Activated T-helper 1 cell treated with anti-CD3 and anti-CD28 coated beads, Interleukin-2, amount 50 U/mL, for 16 hours (primary cell): ENCODE measurements at places on chromosomes 2 and 18.

- DNase-seq = no peak
These were observed 282.9 kb downstream of the DYSF start for GRCh38 chr2:71736091-71736861.

GRCh38 chr2:150878356-150878755 is 383.3 kb downstream of the RBM43 start:
- DNase-seq = no peak

GRCh38 chr18:23689616-23690504 is 607 bp downstream of the LAMA3 start:
- no peak for DNase-seq

DNA sequence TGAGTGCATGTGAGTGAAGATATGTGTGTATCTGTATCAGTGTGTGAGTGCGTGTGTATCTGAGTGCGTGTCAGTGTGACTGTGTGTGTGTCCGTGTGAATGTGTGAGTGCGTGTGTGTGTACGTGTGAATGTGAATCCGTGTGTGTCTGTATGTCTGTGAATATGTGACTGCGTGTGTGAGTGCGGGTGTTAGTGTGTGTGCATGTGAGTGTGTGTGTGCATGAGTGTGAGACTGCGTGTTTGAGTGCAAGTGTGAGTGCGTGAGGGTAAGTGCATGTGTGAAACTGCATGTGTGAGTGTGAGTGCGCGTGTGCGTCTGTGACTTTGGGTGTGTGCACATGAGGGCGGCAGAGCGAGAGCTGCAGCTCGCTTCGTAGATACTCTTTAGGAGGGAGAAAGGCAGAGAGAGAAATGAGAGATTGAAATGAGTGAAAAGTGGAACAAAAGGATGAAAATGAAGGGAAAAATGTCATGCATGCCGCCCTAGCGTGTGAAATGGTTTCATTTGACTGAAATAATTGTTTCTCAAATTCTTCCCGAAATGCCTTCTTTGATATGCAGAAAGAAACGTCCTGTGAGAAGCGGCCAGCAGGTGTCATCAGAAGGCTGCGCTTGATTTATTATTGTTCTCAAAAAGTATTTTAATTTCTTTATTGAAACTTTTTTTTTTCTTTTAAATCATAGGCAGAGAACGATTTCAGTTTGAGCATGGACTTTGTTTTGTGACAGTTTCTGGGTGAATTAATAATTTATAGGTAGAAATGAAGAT is 25.6 kb downstream of the ZNF407 start:
- no peak for DNase-seq

GRCh38 chr2:159562248-159562647 is 54.1 kb downstream of the BAZ2B start:
- DNase-seq = no peak

DNA sequence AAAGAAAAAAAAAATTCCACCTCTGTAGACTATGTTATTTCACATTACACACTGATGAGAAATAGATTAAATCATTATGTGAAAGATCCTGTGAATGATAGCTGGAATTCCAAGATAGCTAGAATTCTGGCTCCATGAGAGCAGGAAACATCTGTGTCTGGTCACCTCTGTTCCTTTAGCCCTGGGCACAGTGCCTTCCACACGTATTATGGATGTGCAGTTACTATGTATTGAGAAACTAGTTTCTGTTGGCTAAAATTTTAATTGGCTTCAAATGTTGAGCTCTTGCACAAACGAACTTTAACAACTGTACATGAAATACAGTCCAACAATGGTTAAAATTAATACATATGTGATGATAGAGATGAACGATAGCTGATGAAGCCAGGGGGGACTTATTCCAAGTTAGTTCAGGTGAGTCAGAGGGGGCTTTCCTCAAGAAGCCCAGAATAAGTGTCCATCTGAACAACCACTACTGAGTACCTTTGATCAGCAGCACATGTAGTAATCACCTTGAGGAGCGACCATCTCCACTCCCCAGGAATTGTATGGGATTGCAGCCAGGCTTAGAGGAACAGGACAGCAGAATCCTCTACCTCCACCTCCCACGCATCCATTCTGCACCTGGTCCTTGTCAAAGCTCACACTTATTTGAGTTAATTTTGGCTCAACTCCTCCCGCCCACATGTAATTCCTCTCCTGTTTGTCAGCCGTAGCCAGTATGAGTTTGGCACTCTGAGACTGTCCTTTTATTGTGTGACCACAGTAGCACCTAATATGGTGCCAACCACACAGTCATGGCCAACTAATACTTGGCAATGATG is 68.6 kb downstream of the NABP1 start:
- DNase-seq = no peak

DNA sequence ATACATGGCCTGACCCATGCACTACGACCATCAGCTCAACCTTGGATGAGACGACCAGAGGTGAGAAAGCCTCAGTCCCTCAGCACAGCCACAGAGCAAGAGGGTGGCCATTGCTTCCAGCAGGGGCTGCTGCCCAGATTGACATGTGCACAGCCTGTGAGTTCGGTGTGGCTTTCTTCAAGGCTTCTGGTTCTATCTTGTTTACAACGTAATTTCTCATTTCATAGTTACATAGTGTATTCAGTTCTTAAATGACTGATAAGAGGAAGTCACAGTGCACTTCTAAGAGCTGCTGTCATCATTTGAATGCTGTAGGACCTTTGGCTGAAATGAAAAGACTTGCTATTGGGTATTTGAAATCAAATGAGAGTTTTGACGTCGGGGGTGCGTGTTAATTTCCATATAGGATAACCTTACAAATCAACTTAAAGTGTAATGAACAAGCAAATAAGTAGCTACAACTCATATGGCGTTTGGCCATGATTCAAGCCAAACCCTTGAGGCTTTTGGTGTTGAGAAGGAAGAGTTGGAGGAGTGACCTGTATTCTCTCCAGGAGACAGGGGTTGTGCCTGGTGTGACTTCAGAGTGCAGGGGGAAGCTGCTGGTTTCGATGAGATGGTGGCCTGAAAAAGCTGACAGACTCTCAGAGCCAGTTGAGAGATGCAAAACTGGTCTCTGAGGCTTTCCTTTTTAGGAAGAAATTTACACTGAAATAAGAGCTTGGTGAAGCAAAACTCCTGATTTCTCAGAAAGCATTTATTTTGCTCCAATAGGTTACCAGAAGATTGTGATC is 51.0 kb downstream of the TSHZ1 start:
- DNase-seq = no peak

DNA sequence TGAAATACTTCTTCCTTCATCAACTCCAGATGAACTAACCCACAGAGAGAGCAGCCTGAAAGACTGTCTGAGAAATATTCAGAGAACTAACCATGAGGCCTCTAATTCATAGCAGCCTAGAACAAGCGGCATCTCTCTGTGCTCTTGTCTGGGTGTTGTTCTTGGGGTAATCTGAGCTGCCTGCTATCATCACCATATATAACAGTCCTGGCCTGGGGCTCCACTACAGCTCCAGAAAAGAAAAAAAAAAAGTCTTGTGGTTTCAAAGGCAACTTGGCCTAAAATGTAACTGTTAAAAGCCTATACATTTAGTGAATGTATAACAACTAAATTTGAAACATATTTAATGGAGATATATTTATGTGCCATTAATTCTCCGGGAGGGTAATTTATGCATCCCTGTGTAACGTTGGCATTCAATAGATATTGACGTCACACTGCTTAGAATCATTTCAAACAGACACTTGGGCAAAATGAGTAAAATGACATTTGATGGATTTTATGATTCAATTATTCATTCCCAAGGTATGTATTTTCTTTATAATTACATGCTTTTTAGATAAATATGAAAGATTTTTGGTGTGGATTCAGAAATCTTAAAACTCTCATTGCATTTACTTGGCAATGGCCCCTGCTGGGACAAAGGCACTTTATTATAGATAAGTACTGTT is 294.3 kb downstream of the HRH4 start:
- no peak for DNase-seq

- no peak for DNase-seq
These were observed 93.1 kb downstream of the RHOB start for GRCh38 chr2:20539776-20540586.

GRCh38 chr2:17916584-17916983 is 38.1 kb downstream of the KCNS3 start:
- no peak for DNase-seq

DNA sequence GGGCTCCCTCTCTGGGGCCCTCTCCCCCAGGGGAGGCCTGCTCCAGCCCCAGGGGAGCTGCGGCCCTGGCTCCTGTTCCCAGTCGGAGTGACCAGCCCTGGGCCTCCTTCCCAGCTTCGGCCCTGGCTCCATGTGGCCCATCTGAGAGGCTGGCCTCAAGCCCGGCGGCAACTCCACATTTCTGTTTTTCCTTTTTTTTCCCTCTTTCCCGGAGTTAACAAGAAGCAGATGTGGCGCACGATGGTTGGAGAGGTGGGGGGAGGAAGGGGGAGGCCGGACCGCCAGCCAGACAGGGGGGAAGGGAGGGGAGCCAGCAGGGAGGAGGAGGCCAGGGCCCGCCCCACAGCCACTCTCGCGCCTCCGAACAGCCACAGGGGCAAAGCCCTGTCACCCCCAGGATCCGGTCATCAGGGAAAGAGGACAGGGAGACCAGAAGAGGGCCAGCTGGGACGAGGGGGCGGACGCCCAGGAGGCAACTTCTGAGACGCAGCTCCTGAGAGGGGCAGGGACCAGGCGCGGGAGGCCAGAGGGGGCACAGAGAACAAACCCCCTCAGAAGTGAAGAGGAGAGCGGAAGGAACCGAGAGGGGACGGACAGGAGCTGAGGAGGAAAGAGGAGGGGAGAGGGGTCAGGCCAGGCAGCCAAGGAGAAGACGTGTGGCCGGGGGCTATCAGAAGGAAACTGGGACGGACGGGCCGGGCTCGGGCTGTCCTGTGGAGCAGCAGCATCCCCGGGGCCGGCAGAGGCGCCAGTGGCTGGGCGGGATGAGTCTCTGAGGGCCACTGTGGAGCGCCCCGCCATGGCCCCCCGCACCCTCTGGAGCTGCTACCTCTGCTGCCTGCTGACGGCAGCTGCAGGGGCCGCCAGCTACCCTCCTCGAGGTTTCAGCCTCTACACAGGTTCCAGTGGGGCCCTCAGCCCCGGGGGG is at the start of gene EMILIN1:
TSS of gene EMILIN1 (plus strand) at position 349 of the 928 bp plus-strand sequence. CDS start at position 800, 451 bp downstream.
- DNase-seq = no peak
